ENCODE measurements at places on chromosomes 1 and 21.
A peak's percentile ranks its signal among the peaks of the same experiment; 100 is the strongest.

DNA sequence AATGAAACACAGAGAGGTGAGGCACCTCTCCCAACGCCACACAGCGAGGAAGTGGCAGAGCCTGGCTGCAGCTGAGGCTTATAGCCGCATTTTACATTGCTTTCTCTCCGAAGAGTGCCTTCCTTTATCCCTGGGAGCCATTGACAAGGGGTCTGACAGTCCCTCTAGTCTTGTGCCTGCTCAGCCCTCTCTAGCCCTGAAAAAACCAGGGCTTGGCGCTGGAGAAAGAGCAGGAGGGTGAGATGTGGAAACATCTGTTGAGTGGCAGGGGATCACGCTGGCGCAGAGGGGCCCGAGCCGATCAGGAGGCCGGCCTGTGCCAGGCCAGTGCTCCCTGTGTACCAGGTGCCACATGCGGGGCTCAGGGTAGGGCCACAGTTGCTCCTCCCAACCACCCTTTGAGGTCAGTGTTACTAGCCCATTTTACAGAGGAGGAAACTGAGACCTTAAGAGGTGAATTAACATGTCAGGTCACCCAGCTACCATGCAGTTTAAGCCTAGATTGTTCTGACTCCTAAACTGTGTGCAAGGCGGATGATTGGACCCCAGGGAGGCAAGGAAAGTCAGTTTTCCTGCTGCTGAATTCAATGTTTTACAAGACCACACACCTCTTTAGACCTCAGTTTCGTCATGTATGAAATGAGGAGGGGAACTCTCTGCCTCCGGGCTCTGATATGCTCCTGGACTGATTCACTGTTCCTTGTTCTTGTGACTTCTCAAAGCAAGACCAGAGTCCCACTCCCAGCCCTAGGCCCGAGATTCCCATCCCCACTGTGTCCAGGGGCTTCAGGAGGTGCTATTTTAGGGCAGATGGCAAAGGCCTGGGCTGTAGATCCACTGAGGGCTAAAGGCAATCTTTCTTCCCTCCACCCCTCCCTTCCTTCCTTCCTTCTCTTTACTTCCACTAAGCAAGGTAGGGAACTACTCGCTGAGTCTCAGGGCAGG lies 28.0 kb upstream of the RUNX3 start:
- no peak for DNase-seq

DNA sequence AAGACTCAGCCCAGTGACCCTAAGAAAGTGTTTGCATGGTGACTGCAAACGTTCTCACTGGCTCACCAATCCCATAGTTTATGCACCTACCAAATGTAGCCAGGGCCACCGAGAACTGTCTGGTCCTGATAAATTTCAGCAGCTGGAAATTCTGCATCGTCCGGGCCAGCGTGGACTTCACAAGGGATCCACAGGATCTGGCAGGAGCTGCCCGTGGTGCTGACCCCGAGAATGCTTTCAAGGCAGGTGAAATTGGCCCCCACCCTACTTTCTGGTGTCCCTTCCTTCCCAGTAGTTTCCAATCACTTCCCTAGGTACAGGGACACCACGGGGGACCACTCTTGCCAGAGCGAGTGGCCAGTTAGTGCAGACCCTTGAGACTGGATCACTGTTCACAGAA lies 26.2 kb downstream of the UBASH3A start:
- no peak for DNase-seq

GRCh38 chr1:31715087-31715872 lies 11.5 kb upstream of the COL16A1 start:
- peak; percentile 63 for DNase-seq

GRCh38 chr1:94254073-94254810 lies 16.9 kb upstream of the ARHGAP29 start:
- DNase-seq: no peak

GRCh38 chr1:44036409-44037139 lies 5.3 kb upstream of the SLC6A9 start:
- no peak for DNase-seq

DNA sequence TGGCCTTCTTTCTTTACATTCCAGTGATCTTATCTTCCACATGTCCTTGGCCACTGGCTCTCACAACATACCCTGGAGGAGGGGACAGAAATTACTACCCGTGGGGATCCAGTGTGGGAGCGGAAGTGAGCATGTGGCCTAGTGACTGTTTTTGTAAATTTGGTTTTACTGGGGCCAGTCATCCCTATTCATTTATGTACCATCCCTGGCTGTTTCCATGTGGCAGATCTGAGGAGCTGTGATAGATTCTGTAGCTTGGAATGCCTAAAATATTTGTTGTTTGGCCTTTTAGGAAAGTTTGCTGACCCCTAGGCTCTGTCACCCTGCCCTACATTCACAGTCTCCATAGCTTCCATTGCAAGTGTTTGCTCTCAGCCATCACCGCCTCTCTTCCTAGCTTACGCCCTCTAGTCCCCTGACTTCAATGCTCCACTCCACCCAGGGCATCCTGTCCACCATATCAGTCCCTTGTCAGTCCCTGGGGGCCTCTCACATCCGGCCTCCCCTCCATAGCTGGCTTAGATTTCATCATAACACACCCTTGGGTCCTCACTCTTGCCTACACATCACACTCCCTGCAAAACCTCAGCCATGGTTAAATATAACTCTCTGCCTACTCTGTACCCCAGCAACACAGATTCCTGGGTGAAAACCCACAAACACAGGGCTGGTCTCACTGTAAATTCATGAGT lies 25.8 kb downstream of the DHCR24 start:
- DNase-seq: no peak

- DNase-seq: no peak
Observed at GRCh38 chr1:165481820-165482532, 37.0 kb upstream of the RXRG start.

GRCh38 chr1:107359472-107360241 lies 218.8 kb downstream of the NTNG1 start:
- no peak for DNase-seq

- DNase-seq: no peak
Observed at GRCh38 chr1:159600894-159601293, 13.3 kb downstream of the APCS start.

DNA sequence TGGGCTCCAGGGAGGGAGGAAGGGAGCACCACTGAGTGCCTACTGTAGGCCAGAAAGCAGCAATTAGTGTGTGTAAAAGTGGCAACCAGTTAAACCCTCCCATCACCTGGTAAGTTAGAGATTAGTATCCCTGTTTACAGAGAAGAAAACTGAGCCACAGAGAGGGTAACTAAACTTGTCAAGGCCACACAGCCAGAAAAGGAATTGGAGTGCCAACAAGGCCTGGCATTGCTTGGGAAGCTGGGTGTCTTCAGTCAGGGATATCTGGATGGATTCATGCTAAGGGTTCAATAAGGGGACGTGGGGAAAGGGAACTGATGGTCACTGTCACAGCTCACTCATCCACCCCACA lies 23.6 kb upstream of the ADGRB2 start:
- no peak for DNase-seq

GRCh38 chr1:235074523-235075047 lies 54.1 kb downstream of the TOMM20 start:
- no peak for DNase-seq

GRCh38 chr1:88763649-88764406 lies 79.8 kb downstream of the PKN2 start:
- DNase-seq: no peak

- no peak for DNase-seq
Observed at GRCh38 chr1:55893155-55893554, 678.0 kb upstream of the USP24 start.

- DNase-seq: no peak
Observed at GRCh38 chr1:211928993-211929637, 98.6 kb upstream of the LPGAT1 start.

- DNase-seq: no peak
Observed at GRCh38 chr1:4006676-4007374, 106.8 kb upstream of the C1orf174 start.

GRCh38 chr1:51736702-51737101 lies 119.8 kb downstream of the OSBPL9 start:
- no peak for DNase-seq

GRCh38 chr1:245118066-245118465 lies 36.7 kb upstream of the KIF26B start:
- no peak for DNase-seq

DNA sequence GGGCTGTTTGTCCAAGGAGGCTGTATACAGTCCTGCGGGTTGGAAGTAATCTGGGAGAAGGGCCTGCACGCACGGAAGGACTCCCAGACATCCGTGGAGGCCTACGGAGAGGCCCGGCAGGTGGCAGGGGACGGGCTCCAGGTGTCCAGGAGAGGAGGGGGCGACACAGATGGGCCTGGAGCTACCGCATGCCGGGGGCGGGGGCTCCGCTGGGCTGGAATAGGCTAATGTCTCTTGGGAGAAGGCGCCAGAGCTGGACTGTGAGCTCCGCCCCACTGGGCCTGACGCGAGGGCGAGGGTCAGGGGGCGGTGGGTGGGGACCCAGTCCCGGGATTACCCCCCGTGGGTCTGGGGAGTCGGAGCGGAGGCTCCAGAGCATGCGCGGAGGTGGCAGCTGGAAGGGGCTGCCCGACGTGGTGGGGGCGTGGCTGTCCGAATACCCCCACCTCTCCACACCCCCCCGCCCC lies 659 bp downstream of the AGO1 start:
- DNase-seq: peak; percentile 48

DNA sequence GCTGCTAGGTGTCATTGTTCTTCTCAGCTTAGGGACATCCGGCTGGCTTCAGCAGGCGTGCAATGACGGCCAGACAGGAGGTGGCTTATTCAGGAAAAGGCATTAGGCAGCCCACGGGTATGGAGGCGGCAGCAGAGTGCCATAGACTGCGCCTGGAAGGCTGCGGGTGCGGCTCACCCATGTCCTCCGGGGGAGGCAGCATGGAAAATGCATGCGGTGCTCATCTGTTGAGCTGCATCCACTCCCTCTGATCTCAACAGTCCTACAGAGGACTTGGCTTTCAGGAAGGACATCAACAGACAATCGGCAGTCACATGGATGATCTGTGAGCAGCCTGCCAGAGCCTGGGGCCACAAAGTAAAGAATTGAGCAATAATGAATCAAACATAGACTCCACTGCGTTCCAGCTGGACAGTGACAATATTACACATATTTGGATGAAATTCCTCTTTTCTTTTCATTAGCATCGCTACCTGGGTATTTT lies 42.9 kb downstream of the UMODL1 start:
- no peak for DNase-seq
